ENCODE measurements at places on chromosomes 16 and 17.

DNA sequence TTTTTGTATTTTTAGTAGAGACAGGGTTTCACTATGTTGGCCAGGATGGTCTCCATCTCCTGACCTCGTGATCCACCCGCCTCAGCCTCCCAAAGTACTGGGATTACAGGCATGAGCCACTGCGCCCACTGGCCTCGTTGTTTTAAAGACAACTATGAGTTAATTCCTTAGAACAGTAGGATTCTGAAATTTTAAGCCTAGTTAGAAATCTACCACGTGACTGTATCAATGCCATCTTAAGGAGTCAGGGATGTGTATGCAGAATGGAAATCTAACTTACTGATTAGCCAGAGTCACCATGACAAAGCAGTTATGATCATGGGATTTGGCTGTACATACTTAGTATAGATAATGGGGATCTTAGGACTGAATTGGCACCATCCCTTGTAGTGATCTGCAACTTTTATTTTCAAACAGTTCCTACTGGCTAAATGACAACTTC is 2.8 kb downstream of the CEP20 start:
- DNase-seq, result no peak

GRCh38 chr17:3913531-3914311 is 2.5 kb downstream of the P2RX1 start:
- DNase-seq, result peak; percentile 89

DNA sequence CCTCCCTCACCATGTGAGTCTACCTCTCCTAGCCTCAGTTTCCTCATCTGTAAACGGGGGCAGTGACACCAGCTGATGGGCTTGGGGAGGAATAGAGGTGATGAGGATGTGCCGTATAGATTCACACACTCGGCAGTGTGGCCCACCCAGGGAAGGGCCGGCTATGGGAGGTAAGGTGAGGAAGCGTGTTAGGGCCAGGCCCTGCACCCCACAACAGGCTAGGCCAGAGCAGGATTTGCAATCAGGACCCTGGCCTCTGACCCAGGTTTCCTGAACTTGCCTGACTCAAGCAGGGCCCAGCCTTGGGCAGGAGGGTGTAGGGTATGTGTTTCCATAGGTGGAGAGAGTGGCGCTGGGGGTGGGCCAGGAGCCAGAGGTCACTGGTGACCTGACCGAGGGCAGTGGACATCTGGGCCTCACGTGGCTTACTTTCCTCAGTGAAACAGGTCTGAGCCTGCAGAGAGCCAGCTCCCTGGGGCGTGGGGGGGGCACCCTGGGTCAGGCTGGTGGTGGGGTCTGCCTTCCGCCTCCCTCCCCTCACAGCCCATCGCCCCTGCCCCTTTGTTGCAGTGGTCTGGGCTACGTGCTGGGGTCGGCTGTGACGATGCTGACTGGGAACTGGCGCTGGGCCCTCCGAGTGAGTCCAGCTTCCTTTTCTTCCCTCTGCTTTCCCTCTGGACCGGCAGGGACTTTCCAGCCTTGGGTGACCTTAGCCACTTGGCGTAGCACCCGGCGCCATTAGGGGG is 12.8 kb downstream of the SPNS3 start:
- peak; percentile 13 for DNase-seq

DNA sequence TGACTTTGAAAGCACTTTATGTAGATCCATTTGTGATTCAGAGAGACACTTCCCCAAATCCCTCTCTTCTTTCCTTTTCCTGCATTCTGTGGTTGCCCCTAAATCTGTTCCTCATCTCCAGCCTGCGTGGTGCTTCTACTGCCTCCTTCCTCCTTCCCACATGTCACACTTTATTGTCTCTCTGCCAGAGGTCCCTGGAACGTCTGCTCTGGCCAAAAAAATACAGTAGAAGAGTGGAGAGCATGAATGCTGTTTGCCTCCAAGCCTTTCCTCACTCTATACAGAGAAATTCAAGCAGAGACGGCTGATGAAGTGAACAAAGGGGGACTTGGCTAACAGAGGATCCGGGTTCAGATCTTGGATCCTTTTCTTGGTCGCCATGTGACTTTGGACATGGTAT is 22.8 kb upstream of the IRX3 start:
- no peak for DNase-seq

GRCh38 chr17:79790805-79791734 is 5.8 kb downstream of the CBX8 start:
- DNase-seq, result no peak

- no peak for DNase-seq
Observed at GRCh38 chr17:5364696-5365095, 54.8 kb downstream of the NUP88 start.

- DNase-seq, result no peak
Observed at GRCh38 chr17:68910789-68911431, 44.3 kb downstream of the ABCA8 start.

DNA sequence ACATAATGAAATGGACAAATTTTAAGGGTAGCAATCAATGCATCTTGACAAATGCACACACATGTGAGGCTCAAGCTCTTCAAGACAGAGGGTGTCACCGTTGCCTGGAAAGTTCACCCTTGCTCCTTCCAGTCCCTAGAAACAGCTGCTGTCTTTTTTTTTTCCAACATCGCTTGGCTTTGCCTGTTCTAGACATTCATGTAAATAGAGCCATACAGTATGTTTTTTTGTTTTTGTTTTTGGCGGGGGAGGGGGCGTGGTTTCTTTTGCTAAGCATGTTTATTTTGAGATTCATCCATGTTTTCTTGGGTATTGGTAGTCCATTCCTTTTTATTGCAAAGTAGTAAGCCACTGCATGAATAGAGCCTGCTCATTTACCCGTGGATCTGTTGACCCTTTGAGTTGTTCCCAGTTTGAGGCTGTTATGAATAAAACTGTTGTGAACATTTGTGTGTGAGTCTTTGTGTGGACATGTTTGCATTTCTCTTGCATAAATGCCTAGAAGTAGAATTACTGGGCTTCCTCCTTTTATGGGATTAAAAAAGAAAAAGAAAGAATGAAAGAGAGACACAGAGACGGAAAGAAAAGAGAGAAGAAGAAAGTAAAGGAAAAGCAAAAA is 78.4 kb downstream of the NT5M start:
- no peak for DNase-seq

All from GM10248 (cell line).